NCI-H2171 (cell line): ENCODE measurements at places on chromosomes 1 and 21.

GRCh38 chr1:223244366-223245103 lies 101.5 kb upstream of the TLR5 start:
- no peak for DNase-seq

GRCh38 chr1:32361308-32361673 lies 994 bp downstream of the FAM229A start:
- DNase-seq: no peak

DNA sequence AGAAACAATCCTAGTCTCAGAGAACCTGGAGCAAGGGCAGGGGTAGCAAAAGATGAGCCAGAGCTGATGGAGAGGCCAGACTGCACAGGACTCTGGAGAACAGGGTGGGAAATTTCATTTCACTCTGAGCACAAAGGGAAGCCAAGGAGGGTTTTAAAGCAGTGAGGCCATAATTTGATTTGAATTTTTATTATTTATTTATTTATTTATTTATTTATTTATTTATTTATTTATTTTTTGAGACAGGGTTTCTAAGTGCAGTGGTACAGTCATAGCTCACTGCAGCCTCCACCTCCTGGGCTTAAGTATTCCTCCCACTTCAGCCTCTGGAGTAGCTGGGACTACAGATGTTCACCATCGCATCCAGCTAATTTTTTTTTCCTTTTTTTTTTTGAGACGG lies 45.1 kb downstream of the MT1HL1 start:
- no peak for DNase-seq

- no peak for DNase-seq
Measured at GRCh38 chr1:230158415-230159291, 91.6 kb downstream of the GALNT2 start.

DNA sequence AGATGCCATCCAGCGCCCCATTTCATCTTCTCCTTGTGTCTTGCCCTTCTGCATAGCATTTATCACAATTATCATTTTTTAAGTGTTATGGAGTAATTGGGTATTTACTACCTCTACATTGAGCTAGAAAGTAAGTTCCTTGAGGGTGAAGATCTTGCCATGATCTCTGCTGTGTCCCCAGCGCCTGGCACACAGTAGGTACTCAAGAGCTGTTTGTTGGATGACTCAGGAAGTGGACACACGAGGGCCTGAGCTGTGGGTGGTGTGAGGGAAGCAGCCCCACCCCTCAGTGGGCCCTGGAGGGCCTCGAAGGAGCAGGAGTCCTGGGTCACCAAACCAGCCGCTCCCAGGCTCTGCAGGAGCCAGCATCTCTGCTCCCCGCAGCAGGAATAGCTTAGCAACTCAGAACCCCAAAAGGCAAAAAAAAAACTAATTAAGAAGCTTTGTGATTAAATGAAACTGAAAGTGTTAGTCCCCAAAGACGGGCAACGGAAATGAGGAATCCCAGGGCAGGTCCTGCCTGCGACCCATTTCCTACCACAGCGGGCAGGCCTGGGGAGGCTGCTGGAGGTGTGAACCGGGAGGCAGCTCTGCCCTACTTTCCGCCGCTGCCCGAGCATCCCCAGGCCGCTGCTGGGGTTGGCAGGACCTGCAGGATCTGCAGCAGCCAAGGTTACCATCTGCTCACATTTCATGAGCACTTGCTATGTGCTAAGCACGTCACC lies 87.7 kb downstream of the LACTBL1 start:
- no peak for DNase-seq

GRCh38 chr1:218785928-218786327 lies 387.8 kb upstream of the LYPLAL1 start:
- no peak for DNase-seq

- DNase-seq: no peak
Measured at GRCh38 chr1:94675373-94675772, 133.8 kb upstream of the F3 start.

DNA sequence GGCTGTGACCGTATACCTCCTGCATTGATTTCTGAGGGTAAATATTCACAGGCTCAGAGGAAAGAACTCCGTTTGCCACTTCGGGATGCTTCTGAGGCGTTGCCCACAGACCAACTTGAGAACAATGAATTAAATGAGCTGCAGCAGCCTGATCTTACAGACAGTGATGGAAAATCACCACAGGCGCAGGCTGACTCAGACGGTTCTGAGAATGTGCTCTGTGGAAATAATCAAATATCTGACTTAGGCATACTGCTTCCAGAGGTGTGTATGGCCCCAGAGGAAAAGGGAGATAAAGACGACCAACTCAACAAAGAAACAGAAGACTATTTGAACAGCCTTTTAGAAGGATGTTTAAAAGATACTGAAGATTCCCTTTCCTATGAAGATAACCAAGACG lies 76.7 kb upstream of the SCCPDH start:
- no peak for DNase-seq

GRCh38 chr1:75514270-75514669 lies 96.6 kb downstream of the SLC44A5 start:
- DNase-seq: no peak

GRCh38 chr1:58968360-58968952 lies 184.6 kb upstream of the JUN start:
- peak; percentile 77 for DNase-seq

- DNase-seq: no peak
Measured at GRCh38 chr1:49397086-49397485, 620.4 kb upstream of the BEND5 start.

DNA sequence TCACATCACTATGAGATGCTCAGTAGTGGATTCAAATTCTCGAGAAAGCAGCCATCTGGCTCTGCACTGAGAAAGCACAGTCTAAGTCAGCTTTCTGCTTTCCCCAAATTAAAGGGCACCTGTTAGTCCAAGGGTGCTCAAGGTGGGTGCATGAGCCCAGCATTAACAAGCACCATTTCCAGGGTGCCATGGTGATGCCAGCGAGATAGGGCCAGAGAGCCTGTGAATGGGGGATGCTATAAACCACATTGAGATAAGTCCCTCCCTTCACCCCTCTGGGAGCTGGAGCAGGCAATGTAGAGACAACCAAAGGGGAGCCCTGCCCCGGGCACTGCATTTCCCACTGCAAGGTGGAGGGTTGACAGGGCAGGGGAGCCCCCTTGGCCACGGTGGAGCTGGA lies 568.2 kb downstream of the AJAP1 start:
- no peak for DNase-seq

GRCh38 chr1:206497363-206497762 lies 10.0 kb upstream of the RASSF5 start:
- no peak for DNase-seq

- no peak for DNase-seq
Measured at GRCh38 chr1:2304921-2305681, 77.0 kb downstream of the SKI start.

GRCh38 chr1:233868461-233868860 lies 36.0 kb upstream of the SLC35F3 start:
- DNase-seq: no peak

DNA sequence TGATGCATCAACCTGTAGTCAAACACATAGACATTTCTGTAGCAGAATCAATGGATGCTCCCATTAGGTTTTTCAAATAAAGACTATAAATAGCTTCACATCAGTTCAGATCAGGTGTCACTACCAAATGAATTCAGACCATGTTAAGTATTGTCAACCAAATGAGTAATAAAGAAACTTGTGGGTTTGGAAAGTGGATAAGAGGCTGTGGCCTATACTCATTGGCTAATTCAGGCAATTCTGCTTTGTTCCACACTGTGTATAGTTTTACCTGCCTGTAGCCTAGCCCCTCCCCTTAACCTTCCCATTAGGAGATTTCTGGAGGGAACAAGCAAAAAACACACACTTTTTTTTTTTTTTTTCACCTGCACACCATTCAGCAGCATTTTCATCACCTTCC lies 321.2 kb downstream of the HLX start:
- DNase-seq: no peak

DNA sequence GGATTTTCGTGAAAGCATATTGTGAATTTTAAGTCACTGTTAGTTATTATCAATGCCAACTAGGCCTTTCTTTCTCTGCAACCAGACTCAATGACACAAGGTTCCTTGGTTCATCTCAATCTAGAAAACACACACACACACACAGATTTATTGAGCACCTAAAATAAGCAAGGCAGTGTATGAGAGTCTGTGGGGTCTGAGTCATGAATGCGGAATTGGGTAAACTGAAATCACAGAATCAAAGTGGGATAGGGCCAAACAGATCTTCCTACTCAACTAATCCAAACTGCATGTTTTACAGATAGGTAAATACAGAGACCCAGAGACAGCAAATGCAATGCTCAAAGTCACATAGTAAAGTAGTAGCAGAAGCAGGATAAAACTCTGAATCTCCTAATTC lies 48.5 kb upstream of the NRDC start:
- no peak for DNase-seq

- DNase-seq: no peak
Measured at GRCh38 chr1:166140251-166140650, 26.6 kb downstream of the FAM78B start.

DNA sequence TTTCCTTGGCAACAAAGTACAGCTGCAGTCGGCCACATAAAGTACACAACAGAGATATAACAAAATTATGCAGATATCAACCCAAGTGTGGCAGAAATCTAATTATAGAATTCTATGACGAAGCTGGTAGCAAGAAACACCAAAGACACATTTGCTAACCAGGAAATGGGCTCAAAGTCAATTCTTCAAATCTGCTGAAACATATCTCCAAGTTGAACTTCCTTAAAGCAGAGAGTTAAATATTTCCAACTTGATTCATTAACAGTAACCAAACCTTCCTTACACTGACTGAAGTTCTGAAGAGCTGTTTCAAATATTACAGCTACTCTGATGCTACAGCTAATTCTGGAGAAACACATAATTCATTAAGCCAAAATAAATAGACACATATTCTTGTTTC lies 67.6 kb upstream of the SDC3 start:
- DNase-seq: no peak

GRCh38 chr1:160743266-160743665 lies 4.2 kb downstream of the SLAMF7 start:
- DNase-seq: no peak

DNA sequence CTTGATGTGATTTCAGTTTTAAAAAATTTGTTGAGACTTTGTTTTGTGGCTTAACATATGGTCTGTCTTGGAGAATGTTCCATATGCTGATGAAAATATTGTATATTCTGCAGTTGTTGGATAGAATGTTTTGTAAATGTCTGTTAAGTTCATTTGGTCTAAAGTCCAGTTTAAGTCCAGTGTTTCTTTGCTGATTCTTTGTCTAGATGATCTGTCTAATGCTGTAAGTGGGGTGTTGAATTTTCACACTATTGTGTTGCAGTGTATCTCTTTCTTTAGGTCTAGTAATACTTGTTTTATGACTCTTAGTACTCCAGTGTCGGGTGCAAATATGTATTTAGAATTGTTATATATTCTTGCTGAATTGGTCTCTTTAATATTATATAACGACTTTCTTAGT lies 10.9 kb upstream of the MPC2 start:
- no peak for DNase-seq

GRCh38 chr1:89286549-89287180 lies 14.0 kb upstream of the GBP5 start:
- DNase-seq: no peak

DNA sequence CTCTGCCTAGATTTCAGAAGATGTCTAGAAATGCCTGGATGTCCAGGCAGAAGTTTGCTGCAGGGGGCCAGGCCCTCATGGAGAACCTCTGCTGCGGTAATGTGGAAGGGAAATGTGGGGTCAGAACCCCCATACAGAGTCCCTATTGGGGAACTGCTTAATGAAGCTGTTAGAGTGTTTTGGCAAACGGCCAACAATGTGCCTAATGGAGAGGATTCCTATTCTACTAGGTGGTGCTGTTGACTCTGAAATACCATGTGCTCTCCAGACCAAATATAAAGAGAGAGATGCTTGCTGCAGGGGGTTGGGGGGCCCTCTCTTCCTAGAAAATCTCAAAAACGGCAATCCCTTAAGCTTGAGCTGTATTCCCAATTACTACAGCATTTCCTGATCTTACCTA lies 57.1 kb upstream of the DR1 start:
- no peak for DNase-seq

GRCh38 chr1:195723796-195724194 lies 884.4 kb downstream of the KCNT2 start:
- DNase-seq: no peak

DNA sequence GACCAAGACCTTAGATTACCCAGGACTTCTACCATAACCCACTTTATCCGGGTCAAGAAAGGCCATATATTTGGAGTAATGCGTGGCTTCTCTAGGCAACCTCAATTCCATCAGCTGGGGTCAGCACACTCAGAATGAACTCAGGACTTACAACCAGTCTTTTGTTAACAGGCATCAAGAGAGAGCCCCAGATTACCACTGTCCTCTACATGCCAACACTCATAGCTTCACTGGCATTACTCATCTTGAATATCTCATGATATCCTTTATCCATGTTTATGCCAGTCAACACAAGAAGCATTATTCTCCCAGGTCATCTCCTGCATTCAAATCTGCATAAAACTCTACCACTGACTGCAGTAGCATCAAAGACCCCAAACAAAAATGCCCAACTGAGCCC lies 6.6 kb upstream of the FCGR2A start:
- DNase-seq: no peak

DNA sequence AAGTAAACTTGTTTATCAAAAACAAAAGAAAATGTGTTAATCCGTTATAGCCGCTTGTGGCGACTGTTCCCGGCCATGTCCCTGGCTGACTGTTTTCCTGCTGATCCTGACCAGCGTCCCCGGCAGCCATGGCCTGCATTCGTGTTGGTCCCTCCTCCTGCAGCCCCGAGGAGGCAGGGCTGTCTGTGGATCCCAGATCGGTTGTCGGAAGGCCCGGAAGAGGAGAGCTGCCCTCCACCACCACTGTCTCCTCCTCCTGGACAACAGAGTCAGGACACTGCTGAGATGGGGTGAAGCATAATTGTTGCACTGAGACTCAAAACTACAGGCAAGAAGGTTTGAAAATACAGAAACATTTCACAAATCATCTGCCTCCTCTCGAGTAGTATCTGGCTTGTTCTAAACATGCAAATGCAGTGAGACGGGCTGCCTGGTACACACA lies 3.6 kb upstream of the MXRA8 start:
- no peak for DNase-seq

- no peak for DNase-seq
Measured at GRCh38 chr1:78045926-78046778, at the start of gene GIPC2. GIPC2 (plus strand) TSS chr1:78045966; CDS start chr1:78046095, 129 bp downstream.

GRCh38 chr1:21165646-21166045 lies 11.1 kb downstream of the EIF4G3 start:
- DNase-seq: no peak

DNA sequence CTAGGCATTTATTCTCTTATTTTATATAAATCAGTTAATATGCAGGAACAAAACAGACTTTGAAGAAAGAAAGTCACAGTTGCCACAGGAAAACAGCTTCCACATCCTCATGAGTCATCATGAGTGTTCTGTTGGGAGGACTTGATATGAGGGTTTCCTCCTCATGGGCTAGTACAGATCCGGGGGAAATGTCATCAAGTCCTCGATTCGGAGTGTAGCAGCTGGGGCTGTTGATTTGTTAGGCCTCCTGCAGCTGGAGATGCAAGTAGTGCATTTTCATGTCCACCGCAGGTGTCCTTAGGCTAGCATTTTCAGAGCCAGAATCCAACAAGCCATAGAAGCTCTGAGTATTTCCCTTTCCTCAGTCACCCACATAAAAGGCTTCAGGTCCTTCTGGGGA lies 36.7 kb downstream of the ADAM30 start:
- DNase-seq: no peak

GRCh38 chr21:24693779-24694178 lies 913.5 kb downstream of the MRPL39 start:
- DNase-seq: no peak

GRCh38 chr1:56065729-56066128 lies 513.6 kb downstream of the PLPP3 start:
- no peak for DNase-seq
